Cerebellum (tissue), 4 donors: ENCODE measurements at places on chromosomes 13 and 19. TPM values are rescaled to one million over a fixed set of nuclear protein-coding genes. Genes with fewer than 3 reads are reported as not detected.

BEST2 gene
- total RNA-seq = not detected

- no peak for DNase-seq
These were observed 11.8 kb downstream of the MAST3 start for GRCh38 chr19:18109341-18109732.

DNA sequence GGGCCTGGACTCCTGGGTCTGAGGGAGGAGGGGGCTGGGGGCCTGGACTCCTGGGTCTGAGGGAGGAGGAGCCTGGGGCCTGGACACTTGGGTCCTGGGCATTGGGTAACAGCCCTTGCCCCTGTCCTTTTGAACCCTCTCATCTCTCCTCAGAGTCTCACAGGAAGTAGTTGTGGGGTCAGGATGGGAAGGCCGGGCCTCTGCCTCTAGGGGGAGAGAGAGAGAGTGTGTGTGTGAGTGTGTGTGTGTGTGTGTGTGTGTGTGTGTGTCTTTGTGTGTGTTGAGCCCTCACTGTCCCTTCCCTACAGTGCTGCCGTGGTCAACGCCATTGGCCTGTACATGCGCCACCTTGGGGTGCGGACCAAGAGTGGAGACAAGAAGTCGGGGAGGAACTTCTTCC lies 10.9 kb downstream of the ARHGEF1 start:
- no peak for DNase-seq

DNA sequence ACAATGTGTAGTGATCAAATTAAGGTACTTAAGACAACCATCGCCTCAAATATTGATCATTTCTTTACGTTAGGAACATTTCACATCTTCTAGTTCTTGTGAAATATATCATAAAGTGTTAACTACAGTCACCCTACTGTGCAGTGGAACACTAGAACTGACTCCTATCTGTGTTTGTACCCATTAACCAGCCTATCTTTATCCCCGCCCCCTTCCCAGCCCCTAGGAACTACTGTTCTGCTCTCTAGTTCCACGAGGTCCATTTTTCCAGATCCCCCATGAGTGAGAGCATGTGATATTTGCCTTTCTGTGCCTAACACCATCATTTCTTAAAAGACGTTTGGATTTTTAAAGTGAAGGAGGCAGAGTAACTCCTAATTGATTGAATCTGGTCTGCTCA lies 24.4 kb upstream of the GGACT start:
- no peak for DNase-seq

DNA sequence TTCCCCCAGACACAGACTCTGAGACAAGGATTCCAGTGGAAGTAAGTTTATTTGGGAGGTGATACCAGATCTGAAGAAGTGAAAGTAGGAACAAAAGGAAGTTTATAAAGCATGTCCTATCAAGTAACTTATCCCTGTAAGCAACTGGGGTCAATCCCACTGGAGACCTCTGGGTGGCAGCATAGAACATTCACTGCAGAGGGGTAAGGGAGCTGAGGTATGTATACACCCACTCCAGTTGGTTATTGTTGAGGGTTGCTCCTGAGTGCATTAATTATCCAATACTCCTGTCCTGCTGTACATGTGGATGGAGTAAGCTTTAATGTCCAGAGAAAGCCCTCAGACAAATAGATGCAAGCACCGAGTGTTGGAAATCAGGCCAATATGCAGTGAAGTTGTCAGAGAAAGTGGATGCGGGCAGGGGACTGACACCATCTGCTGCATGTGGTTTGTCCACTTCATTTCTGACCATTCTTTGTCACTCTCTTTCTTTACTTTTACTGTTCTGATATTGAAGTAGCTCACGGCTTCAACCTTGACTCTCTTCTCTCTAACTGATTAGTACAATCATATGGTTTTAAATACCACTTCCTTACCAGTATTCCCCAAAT lies 46.7 kb downstream of the NOTCH3 start:
- DNase-seq = no peak

IGSF23 gene
- not detected for total RNA-seq

NLRP5 gene
- total RNA-seq = not detected

DNA sequence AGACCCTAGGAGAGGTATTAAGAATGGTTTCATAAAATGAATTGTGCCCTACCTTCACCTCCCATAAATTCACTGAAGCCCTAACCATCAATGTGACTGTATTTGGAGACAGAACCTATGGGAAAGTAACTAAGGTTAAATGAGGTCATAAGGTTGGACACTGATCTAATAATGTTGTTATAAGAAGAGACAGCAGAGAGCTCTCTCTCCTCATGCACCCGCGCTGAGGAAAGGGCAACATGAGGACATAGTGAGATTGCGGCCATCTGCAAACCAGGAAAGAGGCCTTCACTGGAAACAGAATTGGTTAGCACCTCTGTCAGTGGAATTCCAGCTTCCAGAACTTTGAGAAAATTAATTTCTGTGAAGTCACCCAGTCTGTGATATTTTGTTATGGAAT lies 1396.1 kb upstream of the MIR17HG start:
- DNase-seq = no peak

PCDH9 gene
- 131 TPM for total RNA-seq

ZNF792 gene
- total RNA-seq = 17.3 TPM

- no peak for DNase-seq
These were observed 97.3 kb upstream of the MCF2L start for GRCh38 chr13:112871742-112872141.

TEX26 gene
- total RNA-seq = 1.3 TPM
